Naive B cell (primary cell): ENCODE measurements at places on chromosomes 4 and X.

- H3K27ac ChIP-seq = no peak overlapping the region
- DNase-seq = no peak
- H3K4me3 ChIP-seq = no peak overlapping the region
- no peaks in the 10 kb centered on the region for H3K27me3 ChIP-seq
- H3K4me1 ChIP-seq = peaks cover 3% of the 10 kb centered on the region
Measured at GRCh38 chrX:78029663-78030062, 60.2 kb upstream of the PGAM4 start.

GRCh38 chrX:16822723-16823122 lies 36.5 kb downstream of the TXLNG start:
- no peaks in the 10 kb centered on the region for H3K4me1 ChIP-seq
- DNase-seq = no peak
- no peak overlapping the region for H3K27ac ChIP-seq
- peaks cover 25% of the 10 kb centered on the region for H3K36me3 ChIP-seq
- H3K27me3 ChIP-seq = no peaks in the 10 kb centered on the region

DNA sequence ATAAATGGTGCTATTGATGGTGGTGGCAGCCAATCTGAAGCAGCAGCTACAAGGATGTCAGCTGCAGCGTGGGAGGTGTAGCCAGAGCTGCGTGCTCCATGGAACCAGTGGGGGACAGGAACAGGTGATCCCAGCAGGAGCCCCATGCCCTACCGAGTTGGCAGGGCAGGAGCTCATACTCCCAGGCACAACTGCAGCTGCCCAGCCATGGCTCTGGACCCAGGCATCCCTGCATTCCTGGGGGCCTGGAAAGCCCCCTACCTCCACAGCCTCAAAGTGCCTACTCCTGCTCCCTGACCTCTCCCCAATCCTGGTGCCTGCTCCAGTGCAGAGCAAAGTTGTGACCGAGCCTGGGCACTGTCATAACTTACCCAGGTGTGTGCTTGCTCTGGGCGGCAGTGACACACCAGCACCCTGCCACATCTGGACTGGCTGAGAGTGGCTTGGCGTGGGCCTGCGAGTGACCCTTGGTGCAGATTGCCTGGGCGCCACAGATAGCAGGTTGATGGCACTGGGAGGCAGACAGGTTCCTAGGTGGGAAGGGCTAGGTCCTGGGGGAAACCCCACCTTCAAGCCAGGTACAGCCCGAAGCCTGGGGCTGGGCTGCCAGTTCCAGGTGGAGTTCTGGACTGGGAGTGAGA lies 101.1 kb downstream of the DCAF12L2 start:
- no peak for DNase-seq
- no peaks in the 10 kb centered on the region for H3K27me3 ChIP-seq
- no peaks in the 10 kb centered on the region for H3K36me3 ChIP-seq
- H3K4me3 ChIP-seq = no peak overlapping the region
- H3K27ac ChIP-seq = no peak overlapping the region
- no peaks in the 10 kb centered on the region for H3K4me1 ChIP-seq

- no peak overlapping the region for H3K27ac ChIP-seq
- DNase-seq = no peak
- H3K4me3 ChIP-seq = no peak overlapping the region
- peaks cover 26% of the 10 kb centered on the region for H3K27me3 ChIP-seq
- peaks cover 9% of the 10 kb centered on the region for H3K4me1 ChIP-seq
Measured at GRCh38 chr4:78324625-78325024, 226.9 kb upstream of the ANXA3 start.

- DNase-seq = no peak
- no peak overlapping the region for H3K4me3 ChIP-seq
- H3K4me1 ChIP-seq = no peaks in the 10 kb centered on the region
Measured at GRCh38 chrX:94961730-94962129, 1287.7 kb downstream of the FAM133A start.

DNA sequence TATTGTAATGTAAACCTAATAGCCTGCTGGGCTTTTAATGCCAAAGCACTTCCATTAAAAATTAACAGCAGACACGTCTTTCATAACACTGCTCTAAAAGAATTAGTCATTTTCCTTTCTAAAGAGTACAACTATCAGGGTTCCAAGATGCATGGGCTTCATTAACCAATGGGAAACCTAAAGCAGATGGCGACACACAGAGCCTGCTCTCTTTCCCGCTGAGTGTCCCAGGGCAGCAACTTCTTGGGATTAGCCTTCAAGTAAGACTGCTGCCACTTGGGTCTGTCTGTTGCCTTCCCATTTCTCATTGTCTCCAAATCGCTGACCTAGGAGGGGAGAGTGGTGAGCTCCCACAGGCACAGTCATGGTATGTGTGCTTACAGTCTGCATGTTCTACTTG lies 14.0 kb upstream of the PHKA2 start:
- no peaks in the 10 kb centered on the region for H3K4me1 ChIP-seq
- no peak overlapping the region for H3K4me3 ChIP-seq
- no peak overlapping the region for H3K27ac ChIP-seq
- no peak for DNase-seq

GRCh38 chr4:110675426-110675825 lies 52.5 kb upstream of the PITX2 start:
- H3K27ac ChIP-seq = no peak overlapping the region
- H3K27me3 ChIP-seq = peaks cover 26% of the 10 kb centered on the region
- H3K4me1 ChIP-seq = no peaks in the 10 kb centered on the region
- no peak overlapping the region for H3K4me3 ChIP-seq
- H3K36me3 ChIP-seq = no peaks in the 10 kb centered on the region
- no peak for DNase-seq

- peaks cover 4% of the 10 kb centered on the region for H3K4me1 ChIP-seq
- H3K4me3 ChIP-seq = no peak overlapping the region
- peaks cover 14% of the 10 kb centered on the region for H3K27me3 ChIP-seq
- no peak for DNase-seq
Measured at GRCh38 chrX:150225266-150225665, 137.9 kb upstream of the MAMLD1 start.

- H3K4me3 ChIP-seq = no peak overlapping the region
- no peaks in the 10 kb centered on the region for H3K36me3 ChIP-seq
- no peaks in the 10 kb centered on the region for H3K27me3 ChIP-seq
- no peak for DNase-seq
- no peaks in the 10 kb centered on the region for H3K4me1 ChIP-seq
Measured at GRCh38 chr4:72591547-72592454, 22.8 kb upstream of the ADAMTS3 start.

DNA sequence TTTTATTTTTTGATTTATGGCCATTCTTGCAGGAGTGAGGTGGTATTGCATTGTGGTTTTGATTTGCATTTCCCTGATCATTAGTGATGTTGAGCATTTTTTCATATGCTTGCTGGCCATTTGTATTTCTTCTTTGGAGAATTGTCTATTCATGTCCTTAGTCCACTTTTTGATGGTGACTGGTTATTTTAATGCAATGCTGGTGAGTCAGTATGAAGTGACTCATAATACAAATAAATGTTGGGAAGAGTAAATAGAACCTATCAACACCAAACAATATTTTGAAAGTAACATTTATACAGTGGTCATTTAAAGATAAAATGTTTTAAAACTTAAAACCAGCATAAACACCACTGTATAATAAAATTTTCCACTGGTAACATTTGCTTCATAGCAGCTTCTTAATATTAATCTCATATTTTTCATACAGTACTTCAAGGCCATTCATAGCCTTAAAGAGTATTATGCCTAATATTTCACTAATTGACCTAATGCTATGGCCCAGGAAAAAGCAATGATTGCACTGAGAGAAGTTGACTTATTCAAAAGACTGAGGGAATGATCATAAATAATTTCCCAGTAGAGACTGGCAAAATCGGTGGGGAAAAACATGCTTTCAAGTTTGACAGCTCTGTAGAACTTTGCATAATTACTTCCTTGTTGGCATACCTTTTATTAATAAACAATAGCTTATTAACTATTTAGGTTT lies 33.9 kb downstream of the CASK start:
- no peak overlapping the region for H3K4me3 ChIP-seq
- H3K27ac ChIP-seq = no peak overlapping the region
- no peaks in the 10 kb centered on the region for H3K27me3 ChIP-seq
- no peaks in the 10 kb centered on the region for H3K4me1 ChIP-seq
- no peak for DNase-seq
- no peaks in the 10 kb centered on the region for H3K36me3 ChIP-seq

DNA sequence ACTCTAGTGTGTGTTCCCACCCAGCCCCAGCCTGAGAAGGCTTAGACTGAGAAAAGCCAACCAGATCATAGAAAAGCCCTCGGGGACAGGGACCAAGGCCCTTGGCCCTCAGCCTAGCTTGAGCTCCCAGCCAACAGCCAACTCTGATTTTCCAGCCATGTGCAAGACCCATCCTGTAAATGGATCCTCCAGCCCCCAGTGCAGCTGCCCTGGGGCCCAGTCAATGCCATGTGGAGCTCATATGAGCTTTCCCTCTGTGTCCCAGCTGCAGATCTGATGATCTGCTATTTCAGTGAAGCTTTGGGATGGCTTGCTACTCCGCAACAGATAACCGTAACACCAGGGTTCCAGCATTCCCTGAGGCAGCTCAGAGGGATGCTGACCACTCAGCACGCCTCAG lies 40.5 kb upstream of the CDKN2AIP start:
- no peak overlapping the region for H3K27ac ChIP-seq
- peaks cover 24% of the 10 kb centered on the region for H3K4me1 ChIP-seq
- no peaks in the 10 kb centered on the region for H3K27me3 ChIP-seq
- DNase-seq = no peak

DNA sequence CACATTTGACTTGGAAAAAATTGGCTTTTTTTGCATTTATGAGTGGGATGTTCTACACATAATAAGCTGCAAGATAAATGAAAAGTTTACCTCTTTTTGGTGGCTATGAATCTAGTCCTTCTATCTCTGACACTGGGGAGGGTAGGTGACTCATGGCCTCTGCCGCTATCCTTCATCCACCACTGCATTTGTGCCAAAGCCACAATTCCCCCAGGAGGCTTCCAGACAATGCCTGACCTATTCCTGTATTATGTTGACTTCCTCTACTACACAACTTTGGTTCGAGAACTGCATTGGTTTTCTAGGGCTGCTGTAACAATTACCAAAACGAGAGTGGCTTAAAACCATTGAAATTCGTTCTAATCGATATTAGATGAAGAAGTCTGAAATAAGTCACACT lies 245.6 kb downstream of the TRAM1L1 start:
- H3K4me3 ChIP-seq = no peak overlapping the region
- no peaks in the 10 kb centered on the region for H3K36me3 ChIP-seq
- H3K4me1 ChIP-seq = no peaks in the 10 kb centered on the region
- H3K27ac ChIP-seq = no peak overlapping the region
- no peaks in the 10 kb centered on the region for H3K27me3 ChIP-seq
- DNase-seq = no peak

GRCh38 chr4:39233114-39233513 lies 50.8 kb downstream of the WDR19 start:
- DNase-seq = no peak
- peaks cover 26% of the 10 kb centered on the region for H3K36me3 ChIP-seq
- H3K27me3 ChIP-seq = no peaks in the 10 kb centered on the region
- H3K4me3 ChIP-seq = no peak overlapping the region

- peaks cover 34% of the 10 kb centered on the region for H3K27me3 ChIP-seq
- H3K4me3 ChIP-seq = peak overlapping the region; percentile 92
- H3K27ac ChIP-seq = peak overlapping the region; percentile 32
- H3K4me1 ChIP-seq = peaks cover 23% of the 10 kb centered on the region
- no peaks in the 10 kb centered on the region for H3K36me3 ChIP-seq
Measured at GRCh38 chrX:54358424-54359211, 772 bp upstream of the WNK3 start.

- no peak overlapping the region for H3K27ac ChIP-seq
- no peak for DNase-seq
- no peaks in the 10 kb centered on the region for H3K4me1 ChIP-seq
Measured at GRCh38 chrX:149131774-149132173, 373.3 kb downstream of the IDS start.

- no peaks in the 10 kb centered on the region for H3K27me3 ChIP-seq
- H3K4me1 ChIP-seq = peaks cover 50% of the 10 kb centered on the region
- peak overlapping the region; percentile 72 for H3K4me3 ChIP-seq
- DNase-seq = peak; percentile 49
- H3K36me3 ChIP-seq = no peaks in the 10 kb centered on the region
Measured at GRCh38 chr4:54683616-54684346, 26.0 kb downstream of the KIT start.

DNA sequence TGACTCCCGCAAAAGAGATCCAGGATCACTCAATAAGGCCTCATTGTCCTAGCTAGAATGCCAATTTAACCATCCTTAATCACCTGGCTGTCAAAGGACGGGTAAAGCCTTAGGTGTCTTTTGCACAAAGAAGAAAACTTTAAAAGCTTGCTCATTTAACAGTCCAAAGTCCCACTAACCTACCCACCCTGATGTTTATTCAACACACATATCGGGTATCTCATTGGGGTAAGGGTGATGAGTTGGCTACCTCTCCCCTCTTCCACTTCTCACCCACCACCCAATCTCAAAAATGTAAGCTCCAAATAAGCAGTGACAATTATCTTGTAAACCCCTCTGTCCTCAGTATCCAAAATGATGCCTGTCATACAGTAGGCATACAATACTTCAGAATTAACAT lies 988 bp upstream of the SRD5A3 start:
- DNase-seq = no peak
- H3K27ac ChIP-seq = no peak overlapping the region
- peaks cover 12% of the 10 kb centered on the region for H3K4me1 ChIP-seq
- H3K27me3 ChIP-seq = no peaks in the 10 kb centered on the region

DNA sequence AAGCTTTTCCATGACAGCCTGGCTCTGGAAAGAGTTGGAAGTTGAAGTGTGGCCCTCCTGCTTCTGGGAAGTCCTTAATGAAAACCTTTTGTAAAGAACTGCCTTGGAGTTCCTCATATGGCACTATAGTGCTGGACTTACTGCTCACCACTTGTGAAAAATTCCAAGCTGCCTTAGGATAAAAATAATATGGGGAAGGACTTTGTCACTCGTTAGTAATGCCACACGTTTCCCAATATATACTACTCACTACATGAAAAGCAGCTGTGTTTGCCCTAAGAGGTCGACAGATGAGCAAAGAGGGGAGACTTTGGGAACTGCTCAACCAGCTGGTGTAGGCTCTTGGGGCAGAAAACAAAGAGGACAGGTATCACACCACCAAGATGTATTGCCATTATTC lies 11.7 kb downstream of the OPHN1 start:
- no peaks in the 10 kb centered on the region for H3K4me1 ChIP-seq
- no peak for DNase-seq
- H3K27me3 ChIP-seq = peaks cover 10% of the 10 kb centered on the region
- no peak overlapping the region for H3K4me3 ChIP-seq
- H3K36me3 ChIP-seq = no peaks in the 10 kb centered on the region

GRCh38 chr4:126800575-126801141 lies 832.1 kb upstream of the INTU start:
- no peaks in the 10 kb centered on the region for H3K4me1 ChIP-seq
- no peaks in the 10 kb centered on the region for H3K36me3 ChIP-seq
- H3K4me3 ChIP-seq = no peak overlapping the region
- no peak for DNase-seq
